ENCODE measurements at places on chromosomes 16 and 17. TPM values are rescaled to one million over a fixed set of nuclear protein-coding genes. Genes with fewer than 3 reads are reported as not detected.

The NXPH3 gene
- total RNA-seq: 1.3 TPM

The C1QL1 gene
- 1.4 TPM for total RNA-seq

The HSD11B2 gene
- total RNA-seq: 0.68 TPM

The PPY gene
- not detected for total RNA-seq

The PYDC1 gene
- total RNA-seq: not detected

The NRN1L gene
- 1.5 TPM for total RNA-seq

The SAMD14 gene
- 36.8 TPM for total RNA-seq

The KRTAP9-4 gene
- total RNA-seq: not detected

The OR1F1 gene
- total RNA-seq: not detected

The KIF18B gene
- 5.6 TPM for total RNA-seq

The TCAP gene
- 1.3 TPM for total RNA-seq

The GRB7 gene
- 1.2 TPM for total RNA-seq

The CSH2 gene
- total RNA-seq: not detected

The CACNG5 gene
- not detected for total RNA-seq

The RCVRN gene
- not detected for total RNA-seq

The CETP gene
- not detected for total RNA-seq

- DNase-seq: no peak
These were observed 3.5 kb upstream of the TSPOAP1 start for GRCh38 chr17:58331815-58332777.

DNA sequence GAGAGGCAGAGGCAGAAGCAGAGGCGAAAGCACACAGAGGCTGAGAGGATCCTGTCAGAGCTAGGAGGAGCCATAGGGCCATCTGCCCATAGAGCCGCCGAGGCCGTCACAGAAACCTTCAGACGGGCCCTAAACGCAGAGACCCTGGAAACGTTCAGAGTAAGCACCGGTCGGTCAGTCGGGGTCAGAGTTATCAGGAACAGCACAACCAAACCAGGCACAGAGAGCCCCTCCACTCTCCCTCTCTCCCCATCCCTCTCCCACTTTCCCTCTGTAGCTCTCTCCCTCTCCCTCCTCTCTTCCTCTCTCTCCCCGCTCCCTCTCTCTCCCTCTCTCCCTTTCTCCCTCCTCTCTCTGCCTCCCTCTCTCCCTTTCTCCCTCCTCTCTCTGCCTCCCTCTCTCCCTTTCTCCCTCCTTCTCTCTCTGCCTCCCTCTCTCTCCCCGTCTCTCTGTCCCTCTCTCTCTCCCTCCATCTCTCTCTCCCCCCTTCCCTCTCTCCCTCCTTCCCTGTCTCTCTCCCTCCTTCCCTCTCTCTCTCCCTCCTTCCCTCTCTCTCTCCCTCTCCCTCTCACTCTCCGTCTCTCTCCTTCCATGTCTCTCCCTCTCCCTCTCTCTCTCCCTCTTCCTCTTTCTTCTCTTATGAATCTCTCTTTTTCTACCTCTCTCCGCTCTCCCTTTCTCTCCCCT is 138.9 kb downstream of the C16orf95 start:
- no peak for DNase-seq

- no peak for DNase-seq
These were observed 317.5 kb upstream of the EEF2KMT start for GRCh38 chr16:5415123-5415522.

DNA sequence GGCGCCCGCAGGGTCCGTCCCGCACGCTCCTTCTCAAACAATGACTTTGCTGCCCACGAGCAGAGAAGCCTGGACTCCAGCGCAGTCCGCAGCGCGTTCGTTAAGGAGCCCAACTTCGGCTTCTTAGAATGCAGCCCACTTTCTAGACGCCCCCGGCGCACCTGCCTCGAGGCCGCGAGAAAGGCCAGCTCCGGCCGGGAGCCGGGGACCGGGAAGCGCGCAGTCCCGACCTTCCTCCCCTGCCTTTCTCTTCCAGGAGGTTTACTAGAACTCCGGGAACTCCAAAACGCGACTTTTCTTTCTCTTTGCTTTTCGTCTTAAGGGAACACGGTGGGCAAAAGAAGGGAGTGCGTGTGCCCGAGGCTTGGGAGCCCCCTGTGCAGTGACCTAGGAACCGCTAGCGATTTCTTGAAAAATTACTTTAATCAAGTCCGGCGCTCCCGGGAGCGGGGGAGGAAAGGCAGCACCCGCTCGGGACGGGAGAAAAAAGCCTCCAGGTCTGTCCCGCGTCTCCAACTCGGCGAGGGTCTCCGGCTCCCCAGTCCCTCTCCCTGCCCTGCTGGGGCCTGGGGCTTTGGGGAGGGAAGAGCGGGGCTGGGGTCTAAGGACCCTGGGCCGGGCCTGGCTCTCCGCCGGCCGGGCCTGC is 2.6 kb downstream of the HNF1B start:
- no peak for DNase-seq

- no peak for DNase-seq
These were observed 148.2 kb downstream of the SNX11 start for GRCh38 chr17:48255759-48256158.

DNA sequence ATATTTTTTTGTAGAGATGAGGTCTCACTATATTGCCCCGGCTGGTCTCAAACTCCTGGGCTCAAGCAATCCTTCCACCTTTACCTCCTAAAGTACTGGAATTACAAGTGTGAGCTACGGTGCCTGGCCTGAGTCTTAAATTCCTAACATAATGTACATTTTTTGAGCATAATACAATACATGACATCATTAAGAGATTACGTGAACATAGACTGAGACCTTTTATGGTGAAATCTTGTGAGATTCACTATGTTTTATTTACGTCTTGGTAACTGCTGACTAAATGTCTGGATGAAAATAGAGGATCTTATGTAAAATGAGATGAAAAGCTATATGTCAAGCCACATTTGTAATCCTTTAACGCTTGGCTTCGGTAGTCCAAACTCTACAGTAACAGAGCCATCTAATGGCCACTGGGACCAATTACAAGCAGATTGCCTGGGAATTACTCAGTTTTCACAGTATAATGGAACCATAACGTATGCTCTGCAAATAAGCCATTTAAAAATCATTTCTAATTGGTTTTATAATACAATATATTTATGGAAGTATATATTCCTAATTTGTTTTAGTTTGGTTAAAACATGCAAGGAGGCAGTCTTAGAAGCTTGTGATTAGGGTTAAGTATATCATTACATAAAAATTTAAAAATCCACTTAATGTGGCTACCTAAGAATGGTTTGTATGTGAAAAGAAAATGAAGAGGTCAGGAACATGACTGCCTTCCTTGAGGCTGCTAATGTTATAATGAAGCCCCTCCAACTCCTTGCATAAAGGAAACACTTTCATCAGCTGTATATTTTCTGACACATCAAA is 8.1 kb upstream of the EFCAB13 start:
- DNase-seq: no peak

DNA sequence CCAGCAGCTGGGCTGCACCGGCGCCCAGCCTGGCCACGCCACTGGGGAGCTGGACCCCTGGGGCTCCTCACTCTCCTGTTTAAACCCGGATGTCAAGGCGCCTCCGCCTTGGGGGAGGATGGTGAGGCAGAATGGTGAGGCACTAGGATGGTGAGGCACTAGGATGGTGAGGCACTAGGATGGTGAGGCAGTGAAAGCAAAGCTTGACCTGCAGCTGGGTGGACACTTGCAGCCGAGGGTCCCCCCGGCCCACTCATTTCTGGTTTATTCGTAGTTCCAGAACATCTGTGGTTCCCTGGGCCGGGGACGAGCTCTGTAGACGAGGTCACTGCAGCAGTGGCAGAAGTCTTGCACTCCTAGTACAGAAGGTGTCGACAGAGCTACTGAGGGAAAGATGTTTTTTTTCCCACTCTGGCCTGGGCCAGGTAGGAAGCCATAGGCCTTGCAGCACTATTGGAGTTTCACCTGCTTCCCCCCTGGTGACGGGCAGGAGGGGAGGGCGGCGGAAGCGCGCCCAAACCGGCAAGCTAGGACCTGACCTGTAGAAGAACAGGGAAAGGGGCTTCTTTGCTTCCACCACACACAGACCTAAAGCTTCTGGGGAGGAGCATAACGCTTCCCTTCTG is 1.1 kb upstream of the HNF1B start:
- no peak for DNase-seq

- no peak for DNase-seq
These were observed 1.3 kb downstream of the RBBP6 start for GRCh38 chr16:24540602-24541210.

DNA sequence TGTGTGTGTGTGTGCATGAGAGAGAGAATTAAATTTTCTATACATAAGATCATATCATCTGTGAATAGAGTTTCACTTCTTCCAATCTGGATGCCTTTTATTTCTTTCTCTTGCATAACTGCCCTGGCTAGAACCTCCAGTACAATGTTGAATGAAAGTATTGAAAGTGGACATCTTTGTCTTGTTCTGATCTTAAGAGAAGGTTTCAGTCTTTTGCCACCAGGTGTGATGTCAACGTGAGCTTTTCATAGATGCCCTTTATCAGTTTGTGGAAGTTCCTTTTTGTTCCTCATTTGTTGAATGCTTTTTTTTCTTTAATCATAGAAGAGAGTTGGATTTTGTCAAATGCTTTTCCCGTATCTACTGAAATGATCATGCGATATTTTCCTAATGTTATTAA is 63.3 kb downstream of the RNF213 start:
- DNase-seq: no peak

GRCh38 chr16:55250701-55251100 is 73.3 kb upstream of the IRX6 start:
- no peak for DNase-seq

DNA sequence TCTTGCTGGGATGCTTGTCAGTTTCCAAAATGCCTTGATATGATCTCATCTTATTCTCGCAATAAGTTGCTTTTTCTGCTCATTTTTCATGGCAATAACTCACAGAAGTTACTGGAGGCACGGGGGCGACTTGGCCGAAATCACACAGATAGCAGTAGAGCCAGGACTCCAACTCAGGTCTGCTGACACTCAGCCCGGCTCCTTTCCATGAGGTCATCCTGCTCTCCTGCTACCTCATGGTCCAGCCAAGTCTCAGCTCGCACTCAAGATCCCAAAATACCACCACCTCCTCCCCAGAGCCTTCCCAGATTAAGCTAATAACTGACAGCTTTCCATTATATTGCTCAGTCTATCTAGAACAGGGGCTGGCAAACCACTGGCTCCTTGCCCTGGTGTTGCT is 269.5 kb downstream of the MAP2K4 start:
- DNase-seq: no peak

DNA sequence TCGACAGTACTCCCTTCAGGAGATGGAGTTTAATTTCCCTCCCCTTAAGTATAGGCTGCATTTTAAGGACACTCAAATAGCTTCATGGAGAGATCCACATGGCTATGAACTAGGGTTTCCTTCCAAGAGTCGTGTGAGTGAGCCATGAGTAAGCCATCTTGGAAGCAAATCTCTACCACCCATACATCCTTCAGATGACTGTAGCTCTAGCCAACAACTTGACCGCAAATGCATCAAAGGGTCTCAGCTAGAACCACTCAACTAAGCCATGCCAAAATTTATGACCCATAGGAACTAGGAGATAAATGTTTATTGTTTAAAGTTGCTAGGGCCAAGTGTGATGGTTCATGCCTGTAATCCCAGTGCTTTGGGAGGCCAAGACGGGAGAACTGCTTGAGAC is 43.4 kb downstream of the METTL16 start:
- no peak for DNase-seq

DNA sequence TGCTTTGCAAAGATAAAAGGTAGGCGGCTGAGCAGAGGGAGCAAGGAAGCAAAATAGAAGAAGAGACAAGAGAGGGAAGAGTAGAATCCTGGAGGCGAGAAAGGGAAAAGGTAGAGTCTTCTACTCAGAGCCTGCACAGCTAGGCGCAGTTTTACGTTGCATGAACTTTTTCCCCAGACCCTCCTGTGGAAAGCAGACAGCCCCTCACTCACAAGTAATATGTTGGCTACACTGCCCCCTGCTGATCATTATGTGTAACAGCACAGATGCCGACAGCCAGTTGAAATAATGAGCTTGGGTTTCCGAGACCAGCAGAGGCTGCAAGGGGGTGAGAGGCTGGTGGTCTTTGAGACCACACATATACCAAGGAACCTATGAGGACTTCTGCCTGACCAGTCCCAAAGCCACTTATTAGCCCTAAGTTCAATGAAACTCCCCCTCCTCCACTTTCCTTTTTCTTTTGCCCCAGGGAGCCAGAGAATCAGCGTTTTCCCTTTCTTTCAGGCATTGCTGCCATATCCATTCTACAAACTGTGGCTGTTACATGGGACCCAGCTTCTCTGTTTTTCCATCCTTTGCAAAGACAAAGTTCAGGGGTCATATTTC is 22.5 kb upstream of the CMTR2 start:
- no peak for DNase-seq

- no peak for DNase-seq
These were observed 2.5 kb downstream of the UBE2I start for GRCh38 chr16:1311738-1312466.

- no peak for DNase-seq
These were observed 1.4 kb upstream of the KRT222 start for GRCh38 chr17:40666331-40666730.

GRCh38 chr17:14351493-14351892 is 50.6 kb downstream of the HS3ST3B1 start:
- DNase-seq: no peak

DNA sequence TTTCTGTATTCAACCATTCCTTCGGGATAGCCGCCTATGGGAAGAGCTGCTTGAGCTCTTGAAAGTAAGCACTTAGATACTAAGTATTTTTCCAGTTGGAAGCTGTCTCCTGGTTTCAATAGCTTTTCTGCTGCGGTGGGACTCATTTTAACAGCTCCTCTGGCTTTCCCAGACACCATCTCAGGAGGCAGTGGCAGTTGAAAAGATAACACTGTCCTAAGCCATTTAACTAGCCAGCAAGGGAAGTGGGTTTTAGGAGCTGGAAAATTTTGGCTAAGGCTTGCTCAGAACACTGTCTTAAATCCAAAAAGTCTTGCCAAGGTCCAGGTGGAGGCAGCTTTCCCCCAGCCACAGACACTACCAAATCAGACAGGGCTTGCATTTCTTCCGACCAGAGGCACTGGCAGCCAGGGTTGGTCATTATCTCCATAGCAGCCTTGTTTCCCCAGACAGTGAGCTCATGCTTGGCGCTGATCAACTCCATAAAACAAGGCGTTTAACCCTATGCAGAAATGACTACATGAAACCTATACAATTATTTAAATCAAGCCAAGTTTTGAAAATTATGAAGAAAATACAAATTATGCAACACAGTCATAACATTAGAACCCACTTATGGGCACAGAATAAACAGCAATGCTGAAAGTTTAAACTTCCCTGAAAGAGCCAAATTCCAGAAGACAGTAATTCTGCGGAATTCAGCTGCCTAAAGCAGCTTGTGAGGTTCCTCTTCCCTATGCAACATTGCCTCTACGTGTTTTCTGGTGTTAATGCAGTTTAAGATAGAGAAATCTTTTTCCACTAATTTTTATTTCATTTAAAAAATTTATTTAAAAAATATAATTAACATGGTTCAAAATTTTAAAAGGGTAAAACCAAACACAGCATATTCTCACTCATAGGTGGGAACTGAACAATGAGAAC is 25.0 kb downstream of the GABARAPL2 start:
- DNase-seq: no peak
